ENCODE measurements at places on chromosomes 13 and 19.

GRCh38 chr13:72284791-72285190 is 417.8 kb upstream of the DACH1 start:
- no peak for DNase-seq

DNA sequence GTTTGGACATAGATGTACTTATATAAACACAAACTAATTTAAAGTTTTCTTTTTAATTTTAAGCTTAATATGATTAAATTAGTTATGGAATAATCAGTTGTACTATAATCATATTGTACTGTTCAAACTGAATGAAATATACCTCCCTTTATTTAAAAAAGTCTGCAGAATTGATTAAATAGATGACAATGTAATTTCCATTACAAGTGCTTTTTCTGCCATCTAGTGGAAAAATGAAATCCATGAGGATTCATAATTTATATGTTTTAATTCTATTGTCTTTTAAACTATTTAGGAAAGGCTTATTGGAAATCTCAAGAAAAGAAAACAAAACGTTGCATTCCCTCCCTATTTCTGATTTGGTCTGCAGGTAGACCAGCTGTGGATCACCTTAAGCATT is 30.9 kb downstream of the MZT1 start:
- no peak for DNase-seq

DNA sequence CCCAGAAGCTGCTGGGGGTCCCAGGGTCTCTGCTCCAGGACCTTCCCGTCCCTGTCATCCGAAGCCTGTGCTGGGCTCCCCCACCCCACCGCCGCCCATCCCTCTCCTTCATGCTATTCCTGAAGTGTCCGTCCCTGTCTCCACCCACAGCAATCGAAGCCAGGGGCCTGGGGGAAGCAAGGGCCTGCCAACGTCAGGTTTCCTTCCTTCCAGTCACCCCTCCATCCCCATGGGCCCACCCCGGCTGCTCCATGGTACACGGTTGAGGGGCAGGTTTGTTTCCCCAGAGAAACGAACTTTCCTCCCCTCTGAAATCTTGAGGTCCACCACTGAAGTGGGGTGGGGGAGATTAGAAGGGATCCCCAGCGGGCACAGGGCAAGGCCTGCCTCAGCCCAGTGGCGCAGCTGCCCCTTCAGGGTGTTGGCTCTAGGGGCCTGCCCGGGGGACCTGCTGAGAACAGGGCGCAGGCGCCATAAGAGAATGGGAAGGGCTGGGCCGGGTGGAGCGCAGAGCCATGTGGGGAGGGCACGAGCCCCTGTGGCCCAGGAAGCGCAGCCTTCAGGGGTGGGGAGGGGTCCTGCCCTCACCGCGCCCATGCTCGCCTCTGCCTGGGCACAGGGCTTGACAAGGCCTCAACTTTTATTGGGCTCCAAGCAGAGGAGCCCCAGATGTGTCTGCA is 16.1 kb downstream of the CEBPG start:
- no peak for DNase-seq

DNA sequence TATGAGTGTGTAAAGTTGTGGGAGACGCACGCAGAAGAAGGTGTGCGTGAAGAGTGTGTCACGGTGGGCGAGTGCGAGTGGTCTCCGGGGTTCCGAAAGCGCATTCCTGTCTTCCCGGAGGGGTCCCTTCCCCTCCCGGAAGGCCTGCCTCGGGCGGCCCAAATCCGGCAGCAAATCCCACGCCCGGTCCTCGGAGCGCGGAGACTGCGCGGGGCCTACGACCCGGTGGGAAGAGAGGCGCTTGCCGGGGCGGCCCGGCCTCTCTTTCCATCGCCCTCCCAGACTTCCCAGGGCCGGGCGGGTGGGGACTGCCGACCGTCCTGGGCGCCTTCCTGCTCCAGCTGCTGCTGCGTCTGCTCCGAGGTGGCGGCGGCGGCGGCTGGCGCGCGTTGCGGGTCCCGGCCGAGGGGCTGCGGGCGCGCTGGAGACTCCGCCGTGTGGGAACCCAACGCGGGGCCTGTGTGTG is 2.1 kb downstream of the ZIC5 start:
- no peak for DNase-seq

DNA sequence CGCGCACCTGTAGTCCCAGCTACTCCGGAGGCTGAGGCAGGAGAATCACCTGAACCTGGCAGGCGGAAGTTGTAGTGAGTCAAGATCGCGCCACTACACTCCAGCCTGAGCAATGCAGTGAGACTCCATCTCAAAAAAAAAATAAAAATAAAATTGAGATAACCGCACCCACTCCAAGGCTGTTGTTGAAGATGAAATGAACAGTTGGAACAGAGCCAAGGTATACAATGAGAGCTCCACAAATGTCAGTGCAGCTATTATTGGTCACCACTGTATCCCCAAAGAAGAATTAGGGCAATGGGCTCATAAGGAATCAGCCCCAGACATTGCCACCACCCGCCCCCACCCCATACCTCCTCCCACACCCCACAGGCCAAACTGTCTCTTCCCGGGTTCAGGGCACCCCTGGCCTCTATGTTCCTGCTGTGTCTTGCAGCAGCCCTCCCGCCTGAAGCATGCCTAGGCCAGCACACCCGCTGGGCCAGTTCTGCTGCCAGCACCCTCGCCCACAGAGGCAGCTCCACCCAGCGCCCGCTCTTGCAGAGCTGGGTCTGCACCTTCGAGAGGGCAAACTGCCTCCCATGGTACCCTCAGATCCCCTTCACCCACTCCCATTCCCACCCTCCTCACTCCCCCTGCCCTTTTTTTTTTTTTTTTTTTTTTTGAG is 3.5 kb upstream of the S1PR5 start:
- DNase-seq: no peak

DNA sequence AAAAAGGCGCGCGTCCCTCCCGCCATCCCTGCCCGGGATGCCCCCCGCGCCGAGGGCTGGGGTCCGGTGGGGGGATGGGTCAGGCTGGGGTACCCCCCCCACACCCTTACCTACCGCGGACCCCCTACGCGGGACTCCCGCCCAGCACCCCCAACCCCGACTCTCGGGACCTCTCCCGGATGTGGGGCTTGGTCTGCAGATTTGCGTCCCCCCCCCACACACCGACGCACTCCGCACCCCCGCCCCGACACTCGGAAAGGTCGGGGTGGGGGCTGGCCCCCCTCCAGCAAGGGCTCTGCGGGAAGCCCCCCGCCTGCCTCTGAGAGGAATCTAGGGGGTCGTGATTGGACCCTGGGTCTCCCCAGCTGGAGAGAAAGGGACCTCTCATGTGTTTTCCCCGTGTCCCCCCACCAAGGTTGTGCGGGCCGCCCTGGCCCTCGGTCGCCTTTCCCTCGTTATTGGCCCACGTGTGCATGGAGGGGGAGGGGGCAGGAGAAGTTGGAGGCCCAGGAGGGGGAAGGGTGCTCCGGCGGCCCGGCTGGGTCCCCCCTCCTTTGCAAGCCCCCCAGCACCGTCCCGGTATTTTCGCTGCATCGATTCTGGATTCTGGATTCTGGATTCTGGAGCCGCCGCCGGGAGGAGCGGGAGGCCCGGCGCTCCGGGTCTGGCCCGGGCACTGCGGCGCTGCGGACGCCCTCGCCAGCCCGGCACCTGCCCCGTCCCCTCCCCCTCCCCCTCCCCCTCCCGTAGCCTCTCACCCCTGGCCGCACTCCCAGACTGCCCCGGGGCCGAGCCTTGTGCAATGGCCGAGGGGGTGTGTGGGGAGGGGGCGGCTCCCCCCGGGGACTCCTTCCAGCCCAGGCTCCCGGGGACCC is 607 bp downstream of the NFIC start:
- DNase-seq: no peak

DNA sequence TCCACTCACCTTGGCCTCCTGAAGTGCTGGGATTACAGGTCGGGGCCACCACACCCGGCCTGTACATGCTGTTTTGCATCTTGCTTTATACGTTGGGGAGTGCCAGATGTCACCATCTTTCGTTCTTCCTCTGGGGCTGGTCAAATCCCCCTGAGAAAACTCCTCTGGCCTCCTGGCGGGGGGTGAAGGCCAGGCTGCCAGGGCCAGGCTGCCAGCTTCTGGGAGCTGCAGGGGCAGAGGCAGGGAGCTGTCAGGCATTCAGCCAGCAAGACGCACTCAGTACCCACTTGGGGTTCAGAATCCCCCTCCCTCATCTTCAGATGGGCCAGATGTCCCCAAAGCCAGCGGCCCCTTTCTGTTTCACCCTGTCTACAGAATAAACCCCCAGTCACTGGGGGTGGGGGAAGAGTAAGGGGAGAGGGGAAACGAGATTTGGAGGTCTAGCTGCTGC is 16.1 kb downstream of the ZSWIM9 start:
- DNase-seq: no peak

GRCh38 chr19:2693492-2694160 is 8.9 kb downstream of the GNG7 start:
- DNase-seq: no peak

DNA sequence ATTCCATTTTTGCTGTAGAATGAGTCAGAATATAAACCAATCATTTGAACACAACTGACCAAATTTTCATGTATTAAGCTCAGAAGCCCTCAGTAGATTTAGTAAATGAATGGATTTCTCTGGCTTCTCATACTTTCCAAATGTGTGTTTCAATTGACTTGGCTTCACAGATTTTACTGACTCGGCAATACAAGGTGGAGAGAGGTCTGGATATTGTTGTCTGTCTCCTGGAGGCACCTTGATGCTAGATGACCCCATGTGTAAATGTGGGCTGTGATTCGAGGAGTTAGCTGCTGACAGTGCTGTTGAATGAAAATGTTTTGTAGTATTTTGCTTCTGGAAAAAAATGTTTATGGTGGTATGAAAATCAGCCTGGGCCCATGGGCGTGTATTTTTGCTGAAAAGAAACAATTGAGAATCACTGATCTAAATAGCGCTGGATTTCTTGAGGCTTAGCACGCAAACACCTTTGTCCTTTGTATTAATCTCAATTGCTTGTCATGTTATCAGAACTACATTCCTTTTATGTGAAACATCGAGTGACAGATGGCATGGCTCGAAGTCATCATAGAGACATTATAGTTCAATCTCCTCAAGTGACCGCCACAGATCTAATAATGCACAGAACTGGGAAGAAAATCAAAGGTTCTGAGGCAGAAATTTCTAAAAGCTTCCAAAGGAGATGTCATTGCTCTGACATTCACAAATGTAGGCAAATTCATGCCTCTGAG is 41.2 kb upstream of the UBAC2 start:
- no peak for DNase-seq

Measured in CD4-positive, alpha-beta T cell treated with Interleukin-6 at 100 ng/mL for 8 hours (primary cell).